ENCODE measurements at places on chromosomes 5 and 9.

GRCh38 chr9:136044207-136044970 is 50.7 kb downstream of the NACC2 start:
- no peak for DNase-seq

- DNase-seq: no peak
Observed at GRCh38 chr5:135174315-135175096, 140.5 kb upstream of the PITX1 start.

- DNase-seq: no peak
Observed at GRCh38 chr5:178751286-178751685, 20.8 kb upstream of the ZNF354A start.

DNA sequence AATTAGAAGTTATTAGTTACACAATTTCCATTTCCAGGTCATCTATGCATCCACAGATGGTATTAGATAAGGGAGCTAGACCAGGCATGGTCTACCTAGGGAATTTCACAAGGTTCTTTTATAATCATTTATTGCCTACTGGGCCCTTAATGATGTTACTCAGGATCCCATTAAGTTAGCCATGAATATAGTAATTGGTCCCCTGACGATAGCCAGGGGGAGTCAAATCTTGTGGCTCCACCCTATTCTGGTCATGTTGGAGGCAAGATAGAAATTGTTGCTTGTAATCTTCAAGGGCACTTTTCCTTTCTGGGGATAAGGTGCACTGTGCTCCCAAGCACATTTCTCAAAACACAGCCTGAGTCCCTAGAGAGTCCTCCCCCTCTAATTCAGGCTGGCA is 14.1 kb upstream of the ELL2 start:
- DNase-seq: no peak

- DNase-seq: peak; percentile 20
Observed at GRCh38 chr5:107607671-107608345, 62.9 kb downstream of the EFNA5 start.

DNA sequence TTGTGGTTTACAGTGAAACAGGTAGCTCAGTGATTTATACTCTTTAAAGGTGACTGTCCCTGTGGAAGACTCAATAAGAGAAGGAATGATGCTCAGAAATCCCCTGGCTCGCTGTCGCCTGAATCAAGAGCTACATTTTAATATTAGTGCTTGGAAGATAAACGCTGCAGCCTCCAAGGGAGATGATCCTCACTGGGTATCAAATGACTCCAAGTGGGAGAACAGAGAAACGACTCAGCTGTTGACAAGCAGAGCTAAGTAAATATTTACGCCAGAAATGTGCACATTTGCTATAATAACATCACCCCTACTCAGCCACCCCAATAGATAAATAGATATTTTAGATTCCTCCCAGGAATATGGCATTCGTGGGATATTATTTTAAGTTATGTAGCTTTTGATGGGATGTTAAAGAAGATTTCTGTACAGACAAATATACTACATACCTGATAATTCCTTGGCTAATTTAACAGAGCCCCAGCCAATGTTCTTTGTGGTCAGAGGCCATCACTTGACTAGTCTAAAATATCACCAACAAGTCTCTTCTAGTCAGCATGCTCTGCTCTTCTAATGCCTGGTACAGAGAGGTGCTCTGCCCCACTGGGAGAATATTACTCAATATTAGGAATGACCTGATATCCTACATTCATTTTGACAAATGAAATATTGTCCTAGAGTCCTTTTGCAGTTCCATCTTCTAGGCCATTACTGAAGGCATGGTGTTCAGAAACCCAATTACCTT is 18.3 kb upstream of the CCDC192 start:
- DNase-seq: no peak

DNA sequence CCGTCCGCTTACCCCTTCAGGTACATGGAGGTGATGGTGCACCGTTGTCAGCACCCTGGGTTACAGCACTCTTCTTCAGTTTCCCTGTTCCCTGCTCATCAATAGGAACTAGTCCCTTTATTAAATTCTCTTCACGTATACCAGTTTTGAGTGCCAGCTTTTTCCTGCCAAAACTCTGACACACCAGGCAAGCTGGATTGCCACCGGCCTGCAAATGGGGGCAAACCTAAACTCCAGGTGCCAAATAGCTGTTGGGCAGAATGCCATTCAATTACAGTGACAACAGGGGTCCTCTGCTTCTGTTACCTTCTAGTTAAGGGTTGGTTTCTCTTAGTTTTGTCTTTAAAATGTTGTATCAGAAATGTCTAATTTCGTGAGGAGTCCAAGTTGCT is 400.4 kb downstream of the OSTF1 start:
- DNase-seq: no peak

DNA sequence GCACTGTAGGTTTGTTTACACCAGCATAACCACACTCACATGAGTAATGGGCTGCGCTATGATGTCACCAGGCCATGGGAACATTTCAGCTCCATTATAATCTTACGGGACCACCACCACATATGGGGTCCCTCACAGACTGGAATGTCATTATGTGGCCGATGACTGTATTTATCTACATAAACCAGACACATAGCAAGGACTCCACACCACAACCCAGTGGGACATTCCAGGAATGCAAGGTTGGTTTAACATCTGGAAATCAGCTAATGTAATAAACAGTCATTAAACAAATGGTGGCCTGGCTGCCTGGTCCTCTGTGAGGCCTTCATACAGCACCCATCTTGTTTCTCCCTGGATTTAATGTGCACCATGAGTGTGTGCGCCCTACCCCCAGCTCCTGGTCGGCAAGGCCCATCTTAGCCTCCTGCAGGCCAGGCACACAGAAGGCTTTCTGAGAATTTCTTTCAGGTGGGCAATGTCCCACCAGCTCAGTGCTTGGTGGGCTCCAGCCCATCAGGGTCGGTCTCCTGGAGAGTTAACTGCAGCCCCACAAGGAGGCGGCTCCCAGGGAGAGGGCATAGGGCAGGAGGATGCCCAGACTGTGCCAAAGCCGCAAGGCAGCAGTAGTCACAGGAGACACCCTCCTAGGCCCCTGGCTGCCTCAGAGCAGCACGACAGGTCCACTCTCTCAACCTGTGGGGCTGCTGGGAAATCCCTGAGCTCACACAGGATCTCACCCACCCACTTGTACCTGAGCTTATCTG is 35.9 kb upstream of the SARDH start:
- no peak for DNase-seq

- DNase-seq: no peak
Observed at GRCh38 chr5:163445345-163445744, 8.0 kb downstream of the CCNG1 start.

DNA sequence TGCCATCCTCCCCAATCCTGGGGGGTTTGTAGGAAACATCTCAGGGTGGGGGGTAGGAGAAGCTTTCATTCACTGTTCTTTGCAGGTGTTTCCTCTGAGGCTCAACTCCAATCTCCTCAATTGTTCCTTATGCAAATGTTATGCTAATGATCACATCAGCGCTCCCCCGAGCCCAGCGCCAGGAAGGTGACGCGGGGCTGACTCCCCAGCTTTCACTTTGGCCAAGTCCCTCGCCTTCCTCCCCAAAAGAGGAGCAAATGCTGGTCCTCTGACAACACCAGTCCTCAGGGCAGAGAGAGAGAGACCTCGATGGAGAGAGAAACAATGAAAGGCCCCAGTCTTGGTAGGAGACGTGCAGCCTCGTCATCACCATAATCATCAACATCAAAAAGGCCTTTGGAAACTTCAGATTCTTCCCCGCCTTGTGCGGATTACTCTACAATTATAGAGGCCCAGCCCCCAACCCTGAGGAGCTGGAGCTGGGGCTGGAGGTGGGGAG is 39.1 kb downstream of the PCDH1 start:
- DNase-seq: no peak

DNA sequence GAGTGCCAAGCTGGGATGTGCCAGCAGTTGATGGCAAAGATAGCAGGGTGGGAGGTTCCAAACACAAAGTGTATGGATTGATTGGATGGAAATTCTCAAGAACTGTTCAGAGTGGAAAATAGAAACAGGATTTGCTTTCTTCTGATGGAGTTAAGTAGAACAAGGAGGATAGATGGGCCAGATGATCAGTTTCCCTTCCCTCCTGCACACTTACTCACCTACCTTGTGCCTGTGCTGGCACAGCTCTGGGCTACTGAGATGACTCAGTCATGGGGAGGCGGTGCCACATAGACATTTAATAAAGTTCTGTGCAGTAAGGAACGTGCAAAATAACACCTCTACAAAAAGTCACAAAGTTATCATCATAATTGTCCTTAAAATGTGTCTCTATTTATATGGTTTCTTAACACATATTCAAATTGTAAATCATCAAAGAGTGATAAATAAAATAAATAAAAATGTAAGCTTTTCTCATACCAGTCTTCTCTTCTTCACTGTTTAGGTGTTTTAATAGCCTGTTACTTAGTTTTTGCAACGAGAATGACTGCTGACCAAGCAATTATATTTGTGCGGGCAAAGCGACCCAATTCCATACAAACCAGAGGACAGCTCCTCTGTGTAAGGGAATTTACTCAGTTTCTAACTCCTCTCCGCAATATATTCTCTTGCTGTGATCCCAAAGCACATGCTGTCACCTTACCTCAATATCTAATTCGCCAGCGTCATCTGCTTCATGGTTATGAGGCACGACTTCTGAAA is 12.7 kb downstream of the PTPDC1 start:
- no peak for DNase-seq

DNA sequence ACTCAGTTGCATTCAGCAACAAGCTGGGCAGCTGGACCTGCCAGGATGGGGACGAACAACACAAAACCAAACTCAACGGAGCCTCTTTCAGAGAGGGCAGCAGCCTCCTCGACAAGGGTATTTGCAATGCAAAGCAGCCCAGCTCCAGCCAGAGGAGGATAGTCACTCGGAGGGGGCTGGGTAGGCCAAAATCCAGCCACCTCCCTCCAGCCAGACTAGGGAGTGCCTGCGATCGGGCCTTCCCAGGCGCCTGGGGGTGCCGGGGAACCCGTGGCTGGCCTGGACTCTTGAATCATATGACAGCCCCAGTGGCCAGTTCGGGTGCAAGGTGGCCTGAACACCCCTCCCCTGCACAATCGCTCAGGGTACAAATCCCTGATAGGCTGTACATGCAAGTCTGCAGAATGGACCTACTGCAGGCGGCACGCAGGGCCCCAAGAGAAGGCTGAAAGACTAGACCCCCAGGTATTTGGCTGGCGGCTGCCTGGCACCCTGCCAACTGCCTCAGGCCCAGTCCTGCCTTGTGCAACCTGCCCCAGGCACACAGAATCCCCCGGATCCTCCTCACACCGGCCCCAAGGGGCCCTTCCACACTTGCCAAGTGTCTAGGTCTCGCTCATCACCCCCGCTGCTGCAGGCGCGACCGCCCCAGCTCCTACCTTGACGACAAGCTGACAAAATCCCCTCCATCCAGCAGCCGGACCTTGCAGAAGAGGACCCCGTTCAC is 1.3 kb downstream of the EEIG1 start:
- DNase-seq: peak; percentile 41

DNA sequence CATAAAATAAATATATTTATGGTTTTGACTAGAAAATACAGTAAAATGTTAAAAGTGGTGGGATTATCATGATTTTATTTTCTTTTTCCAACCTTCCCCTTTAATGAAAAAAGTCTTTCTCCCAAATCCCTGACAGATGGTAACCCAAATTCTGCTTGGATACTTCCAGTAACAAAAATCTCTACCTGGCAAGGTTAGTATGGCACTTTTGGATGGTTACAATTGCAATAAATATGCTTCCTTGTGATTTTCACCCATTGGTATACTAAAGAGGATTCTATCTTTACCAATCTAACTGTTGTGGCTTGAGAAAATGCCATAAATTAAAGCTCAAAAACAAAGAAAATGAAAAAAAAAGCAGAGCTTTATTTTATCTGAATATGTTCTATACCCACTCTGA is 62.8 kb downstream of the GABRB2 start:
- DNase-seq: no peak

- no peak for DNase-seq
Observed at GRCh38 chr9:132384376-132384775, 22.3 kb downstream of the TTF1 start.

DNA sequence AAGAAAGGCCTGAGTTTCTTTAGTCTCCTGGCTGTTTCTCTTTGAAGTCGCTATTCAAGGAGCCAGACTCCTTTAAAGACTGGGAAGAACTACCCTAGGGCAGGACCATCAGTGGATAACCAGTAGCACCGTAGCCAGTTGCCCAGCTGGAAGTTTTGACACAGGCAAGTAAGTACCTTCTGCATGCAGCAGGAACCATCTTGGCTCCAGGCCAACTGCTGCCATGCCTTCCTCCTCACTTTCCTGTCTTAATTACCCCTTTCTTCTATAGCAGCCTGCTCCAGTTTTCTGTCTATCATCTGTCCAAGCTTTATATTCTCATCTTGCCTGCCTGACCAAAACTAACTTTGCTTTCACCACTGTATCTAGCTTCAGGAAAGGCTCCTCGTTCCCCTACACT is 149.7 kb upstream of the SV2C start:
- no peak for DNase-seq

DNA sequence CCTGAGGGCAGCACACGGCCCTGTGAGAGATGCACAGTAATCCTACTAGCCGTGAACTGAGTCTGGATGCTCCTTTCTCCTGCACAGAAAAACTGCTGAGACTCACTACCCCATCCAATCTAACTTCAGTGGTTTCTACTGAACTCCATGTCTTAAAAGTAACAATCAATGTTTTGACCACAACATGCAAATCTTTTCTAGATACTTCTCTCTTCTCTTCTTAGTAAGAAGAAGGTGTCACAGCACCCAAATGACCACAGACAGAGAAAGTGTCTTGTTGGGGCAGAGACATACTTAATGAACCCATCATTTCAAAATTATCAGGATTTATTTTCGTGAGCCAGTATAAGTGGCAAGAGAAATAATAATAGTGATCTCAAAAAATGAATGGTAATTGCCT is 285.8 kb upstream of the MEF2C start:
- no peak for DNase-seq

GRCh38 chr9:121557581-121558447 is 58.2 kb upstream of the GGTA1 start:
- DNase-seq: no peak

DNA sequence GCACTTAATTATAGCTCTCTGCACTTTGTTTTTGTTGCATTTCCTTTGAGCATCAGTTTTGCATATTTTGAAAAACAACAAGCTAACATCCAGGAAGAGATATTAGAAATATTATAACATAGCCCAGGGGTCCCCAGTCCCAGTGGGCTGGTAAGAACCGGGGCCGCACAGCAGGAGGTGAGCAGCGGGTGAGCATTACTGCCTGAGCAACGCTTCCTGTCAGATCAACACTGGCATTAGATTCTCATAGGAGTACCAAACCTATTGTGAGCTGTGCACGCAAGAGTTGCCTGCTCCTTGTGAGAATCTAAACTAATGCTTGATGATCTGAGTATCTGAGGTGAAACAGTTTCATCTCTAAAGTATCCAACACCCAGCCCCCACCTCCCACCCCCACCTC is 675.9 kb upstream of the ZNF608 start:
- DNase-seq: no peak

Measured in NCI-H1048 (cell line).